ENCODE measurements at places on chromosomes 5 and 9. TPM values are rescaled to one million over a fixed set of nuclear protein-coding genes. Genes with fewer than 3 reads are reported as not detected.

Gene GPBP1
- 44.7 TPM for total RNA-seq

Gene BAAT
- total RNA-seq = 0.43 TPM

Gene F12
- total RNA-seq = 25.2 TPM

Gene INSL4
- total RNA-seq = 13.9 TPM

Gene PCA3
- total RNA-seq = not detected

Gene SLC34A1
- not detected for total RNA-seq

Gene SERF1B
- total RNA-seq = 79.0 TPM

Gene MYMK
- total RNA-seq = not detected

Gene GLT6D1
- not detected for total RNA-seq

Gene UGCG
- 21.0 TPM for total RNA-seq

Gene FCN2
- not detected for total RNA-seq

Gene SH3TC2
- total RNA-seq = 0.59 TPM

Gene HTR1A
- total RNA-seq = not detected

Gene ZNF462
- 5.6 TPM for total RNA-seq

Gene DAB2
- total RNA-seq = 9.0 TPM

Gene NMUR2
- total RNA-seq = 0.14 TPM

Gene C9orf153
- not detected for total RNA-seq

Gene PHF19
- total RNA-seq = 117 TPM

Gene IL31RA
- 1.8 TPM for total RNA-seq

Gene ANKRA2
- 12.0 TPM for total RNA-seq

Gene FBP2
- total RNA-seq = not detected

Gene ARRDC1
- total RNA-seq = 19.3 TPM

Gene SARDH
- total RNA-seq = 0.05 TPM

Gene ZSWIM6
- 5.7 TPM for total RNA-seq

Gene PCDHGB4
- 0.93 TPM for total RNA-seq

Gene ROPN1L
- 2.0 TPM for total RNA-seq

Gene GCNT4
- total RNA-seq = 0.46 TPM

Gene NAIP
- 0.27 TPM for total RNA-seq

Gene IL5
- total RNA-seq = not detected

Gene DDX4
- not detected for total RNA-seq

Gene SLC6A3
- 0.15 TPM for total RNA-seq

Gene NEUROG1
- total RNA-seq = not detected

Gene GFI1B
- not detected for total RNA-seq

Gene SHC3
- total RNA-seq = 0.46 TPM

Gene B4GALT7
- 20.9 TPM for total RNA-seq

Gene RNF183
- 0.09 TPM for total RNA-seq

Gene FGFR4
- total RNA-seq = 22.3 TPM

Gene TMEM232
- total RNA-seq = not detected

Gene DNM1
- total RNA-seq = 86.0 TPM

Gene GABRA1
- total RNA-seq = not detected

Gene PCDHB15
- 0.10 TPM for total RNA-seq

Gene PCDHA1
- total RNA-seq = 0.20 TPM

Gene CCDC171
- 0.30 TPM for total RNA-seq

Gene PCDHGA11
- 0.06 TPM for total RNA-seq

Gene AHRR
- total RNA-seq = 2.6 TPM

Gene APBB3
- total RNA-seq = 6.3 TPM

Gene RNF180
- 0.21 TPM for total RNA-seq

Gene FOXD4L5
- not detected for total RNA-seq

Gene HSPA5
- 395 TPM for total RNA-seq

Gene STKLD1
- total RNA-seq = 1.4 TPM

Gene ANGPTL2
- 0.06 TPM for total RNA-seq

Gene MOB3B
- total RNA-seq = 7.0 TPM

Gene CCL28
- total RNA-seq = not detected

Gene TMEM215
- total RNA-seq = not detected

Gene FOXD4
- total RNA-seq = 0.56 TPM

Measured in A549 treated with RU486 at 1 μM for 4 hours (cell line).